K562 (cell line): ENCODE measurements at places on chromosomes 7 and 10.

GRCh38 chr7:155753446-155753965 is 58.8 kb downstream of the SHH start:
- DNase-seq, result no peak

DNA sequence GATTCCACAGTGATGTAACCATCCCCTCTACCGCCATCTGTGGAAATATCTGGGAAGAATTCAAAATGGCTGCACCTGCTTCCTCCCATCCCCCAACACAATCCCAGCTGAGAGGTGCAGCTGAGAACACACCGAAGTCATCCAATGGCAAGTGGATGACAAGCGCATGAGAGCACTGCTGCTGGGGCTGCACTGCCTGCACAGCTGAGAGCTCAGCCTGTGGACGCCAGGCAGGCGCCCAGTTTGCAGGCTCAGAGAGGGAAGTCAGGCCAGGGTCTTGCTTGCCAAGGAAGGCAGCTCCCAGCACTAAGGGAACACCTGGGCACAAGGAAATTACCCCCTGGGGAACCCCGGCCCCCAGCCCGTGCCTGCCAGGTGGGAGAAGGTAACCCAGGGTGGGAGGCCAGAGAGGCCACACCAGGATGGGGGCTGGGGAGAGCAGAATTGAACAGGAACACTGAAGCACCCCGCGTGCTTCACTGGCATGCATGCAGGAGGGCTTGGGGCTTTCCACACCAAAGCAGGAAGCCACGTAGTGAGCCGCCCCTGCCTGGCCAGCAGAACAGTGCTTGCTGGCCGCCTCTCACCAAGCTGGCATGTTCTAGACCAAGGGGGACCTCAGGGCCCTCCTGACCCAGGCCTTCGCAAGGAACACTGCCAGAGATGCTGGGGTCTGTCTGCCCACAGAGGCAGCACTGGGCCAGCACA is 46.2 kb downstream of the FAM53B start:
- DNase-seq, result no peak

GRCh38 chr10:118544401-118544948 is 51.0 kb downstream of the PRLHR start:
- DNase-seq, result no peak

DNA sequence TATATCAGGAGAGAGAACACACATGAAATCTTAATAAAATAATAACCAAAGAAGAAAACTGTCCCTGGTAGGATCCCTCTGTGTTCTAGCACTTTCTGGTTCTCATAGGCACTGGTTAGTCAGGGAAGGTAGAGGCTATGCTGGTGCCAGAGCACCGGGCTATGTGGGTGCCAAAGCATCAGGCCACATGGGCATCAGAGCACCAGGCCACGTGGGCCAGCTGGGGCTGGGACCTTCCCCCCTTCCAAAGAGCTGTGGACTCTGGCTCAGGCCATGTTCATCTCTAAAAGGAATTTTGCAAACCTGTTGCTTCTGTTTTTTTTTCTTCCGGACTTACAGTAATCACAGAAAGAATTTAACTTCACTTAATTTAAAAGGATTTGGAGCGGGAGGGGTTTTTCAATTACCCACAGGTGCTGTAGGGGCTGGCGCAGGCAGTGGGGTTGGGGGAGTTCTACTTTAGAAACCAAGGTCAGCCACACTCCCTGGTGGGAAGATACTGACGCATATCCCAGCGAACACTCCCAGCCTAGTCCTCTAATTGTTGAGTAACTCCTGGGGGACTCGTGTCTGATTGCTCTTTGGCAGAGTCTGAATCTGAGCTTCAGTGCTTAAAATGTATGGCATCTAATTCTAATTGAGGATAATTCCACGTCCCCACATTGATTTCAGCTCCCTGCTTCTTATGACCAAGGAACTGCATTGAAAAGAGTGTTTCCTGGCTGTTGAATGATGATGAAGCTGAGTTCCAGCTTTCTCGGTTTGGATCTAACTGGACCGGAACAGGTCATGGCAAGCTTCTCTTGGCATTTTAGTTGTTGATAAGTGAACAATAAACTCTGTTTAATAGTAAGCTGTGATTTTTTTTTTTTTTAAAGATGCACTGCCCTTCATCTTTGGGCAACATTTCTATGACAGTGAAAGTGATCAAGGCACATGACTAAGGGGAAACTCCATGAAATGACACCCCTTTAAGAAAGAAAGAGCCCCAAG is 110.7 kb upstream of the FZD8 start:
- no peak for DNase-seq

DNA sequence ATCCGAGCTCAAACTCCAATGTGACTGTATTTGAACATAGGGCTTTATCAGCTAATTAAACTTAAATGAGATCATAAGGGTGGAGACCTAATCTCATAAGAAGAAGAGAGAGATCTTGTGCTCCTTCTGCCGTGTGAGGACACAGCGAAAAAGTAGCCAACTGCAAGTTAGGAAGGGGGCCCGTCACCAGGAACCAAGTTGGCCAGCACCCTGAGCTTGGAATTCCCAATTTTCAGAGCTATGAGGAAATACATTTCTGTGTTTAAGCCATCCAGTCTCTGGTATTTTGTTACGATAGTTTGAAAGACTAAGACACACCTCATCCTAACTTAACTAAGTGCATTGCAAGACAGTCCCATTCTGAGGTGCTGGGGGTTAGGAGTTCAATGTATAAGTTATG is 14.1 kb upstream of the WDR86 start:
- no peak for DNase-seq

- no peak for DNase-seq
These were observed 11.6 kb downstream of the PANK1 start for GRCh38 chr10:89633484-89633883.

- DNase-seq, result no peak
These were observed 185.5 kb downstream of the CFTR start for GRCh38 chr7:117665368-117665767.

DNA sequence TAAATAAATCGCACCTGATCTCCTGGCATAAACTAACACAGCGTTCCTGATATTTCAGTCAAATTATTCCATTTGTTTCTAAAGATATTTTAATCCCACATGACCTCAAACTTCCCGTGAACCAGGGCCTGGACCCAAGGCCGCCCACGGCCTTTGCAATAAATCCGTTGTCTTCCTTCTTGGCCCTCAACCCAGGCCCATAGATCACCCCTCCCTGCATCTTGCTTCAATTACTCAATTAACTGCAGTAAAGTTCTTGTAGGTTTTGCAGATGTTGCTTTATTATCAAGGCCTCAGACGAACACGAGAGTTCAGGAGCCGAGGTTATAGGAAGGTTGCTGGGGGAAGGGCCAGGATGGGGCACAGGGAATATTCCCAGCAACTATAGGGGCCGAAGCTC is 249.4 kb downstream of the RAB11FIP2 start:
- no peak for DNase-seq

- DNase-seq, result no peak
These were observed 64.0 kb downstream of the MAD1L1 start for GRCh38 chr7:2168615-2169311.

DNA sequence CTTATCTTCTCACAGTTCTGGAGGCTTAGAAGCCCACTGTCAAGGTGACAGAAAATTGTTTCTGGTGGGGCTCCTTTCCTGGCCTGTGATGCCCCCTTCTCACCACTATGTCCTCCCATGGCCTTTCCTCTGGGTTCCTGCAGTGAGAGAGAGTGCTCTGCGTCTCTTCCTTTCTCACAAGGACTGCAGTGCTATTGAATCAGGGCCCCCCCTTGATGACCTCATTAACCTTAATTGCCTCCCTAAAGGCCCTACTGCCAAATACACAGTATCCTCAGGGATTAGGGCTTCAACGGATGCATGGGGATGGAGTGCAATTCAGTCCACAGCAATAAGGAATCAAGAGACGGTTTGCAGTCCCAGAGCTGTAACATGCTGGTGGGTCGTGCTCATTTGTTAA is 82.0 kb upstream of the GRB10 start:
- no peak for DNase-seq

GRCh38 chr7:71095266-71095860 is 36.6 kb upstream of the GALNT17 start:
- no peak for DNase-seq

DNA sequence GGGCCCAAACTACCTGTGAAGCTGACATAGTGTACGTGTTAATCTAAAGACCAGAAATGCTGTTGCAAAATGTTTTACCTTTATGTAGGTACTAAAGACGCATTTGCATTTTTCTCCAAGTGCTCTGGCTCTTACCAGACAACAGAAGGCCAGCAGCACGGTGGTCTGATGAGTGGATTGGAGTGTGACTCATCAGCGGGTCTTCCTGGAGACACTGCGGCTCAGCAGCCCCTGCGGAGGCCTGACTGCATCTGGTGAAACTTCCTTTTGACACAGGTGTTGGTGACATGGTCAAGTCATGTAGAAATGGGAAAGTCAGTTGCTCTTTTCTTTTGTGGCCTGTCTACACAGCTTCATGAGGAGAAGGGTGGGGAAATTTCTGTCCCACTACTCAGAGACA is 723.6 kb downstream of the INHBA start:
- DNase-seq, result no peak

- no peak for DNase-seq
These were observed 21.3 kb upstream of the TRUB1 start for GRCh38 chr10:114916653-114917052.

DNA sequence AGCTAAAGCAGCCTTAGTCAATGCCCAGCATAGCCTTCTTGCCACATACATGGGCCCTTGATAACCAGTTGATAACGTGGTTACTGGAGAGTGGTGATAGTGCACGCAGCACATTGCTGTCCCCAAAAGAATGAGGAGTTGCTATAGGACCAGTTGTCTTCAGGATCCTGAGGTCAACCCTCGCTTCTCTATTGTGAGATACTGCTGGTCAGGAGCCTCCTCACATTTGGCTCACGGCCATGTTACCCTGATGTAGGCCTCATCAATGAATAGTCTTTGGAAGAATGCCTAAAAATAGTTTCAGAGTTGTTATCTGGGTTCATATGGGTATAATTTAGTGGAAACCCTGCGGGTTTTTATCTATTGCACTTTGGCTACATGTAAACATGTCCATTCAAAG is 230.7 kb downstream of the VTI1A start:
- peak; percentile 30 for DNase-seq

GRCh38 chr10:95814011-95814727 is 58.2 kb downstream of the ENTPD1 start:
- DNase-seq, result no peak

DNA sequence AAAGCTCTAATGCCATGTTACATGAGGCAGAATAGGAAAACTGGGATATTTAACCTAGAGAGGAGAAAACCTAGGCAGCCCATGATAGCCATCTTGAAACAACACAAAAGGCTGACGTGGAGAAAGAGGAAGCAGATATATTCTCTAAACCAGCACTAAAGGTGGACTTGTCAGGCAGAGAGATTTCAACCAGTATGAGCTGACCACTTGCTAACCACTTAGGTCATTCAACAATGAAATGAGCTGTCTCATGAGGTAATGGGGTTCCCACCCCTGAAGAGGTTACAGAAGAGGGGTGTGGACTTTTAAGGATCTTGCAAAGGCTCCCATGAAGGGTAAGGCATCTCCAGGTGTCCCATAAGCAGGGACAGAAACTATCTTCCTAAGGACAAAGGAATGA is 26.8 kb upstream of the EGR2 start:
- no peak for DNase-seq

GRCh38 chr10:123663522-123663921 is 2.6 kb upstream of the GPR26 start:
- no peak for DNase-seq

- DNase-seq, result no peak
These were observed 18.3 kb downstream of the STEAP1B start for GRCh38 chr7:22481726-22482125.

DNA sequence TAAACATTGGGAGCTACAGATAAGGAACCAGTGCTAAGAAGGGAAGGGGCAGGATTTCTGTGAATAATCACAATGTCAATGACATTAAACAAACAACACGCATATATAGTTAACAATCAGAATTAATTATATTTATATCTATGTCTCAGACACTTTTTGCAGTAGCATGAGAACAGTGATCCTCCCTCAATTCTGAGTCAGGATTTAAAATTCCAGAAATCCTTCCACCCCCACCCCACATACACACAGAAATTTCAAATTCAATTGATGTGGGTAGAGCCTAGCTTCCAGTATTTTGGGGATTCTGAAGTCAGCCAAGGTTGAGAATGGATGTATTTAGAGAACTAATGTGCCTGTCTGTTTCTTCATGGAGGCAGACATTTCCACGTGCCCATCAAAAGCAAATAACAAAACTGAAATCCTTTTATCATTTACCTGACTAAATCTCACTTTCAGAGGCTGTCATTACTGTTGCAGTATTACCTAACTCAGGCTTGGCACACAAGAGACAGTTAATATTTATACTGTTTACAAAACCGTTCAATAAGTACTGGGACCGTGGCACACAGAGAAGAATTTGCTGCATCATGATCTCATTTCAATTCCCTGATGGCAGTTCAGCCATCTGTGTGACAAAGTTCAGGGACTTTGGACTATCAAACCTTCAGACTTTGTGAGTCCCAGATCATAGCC is 116.6 kb upstream of the PALS2 start:
- no peak for DNase-seq

DNA sequence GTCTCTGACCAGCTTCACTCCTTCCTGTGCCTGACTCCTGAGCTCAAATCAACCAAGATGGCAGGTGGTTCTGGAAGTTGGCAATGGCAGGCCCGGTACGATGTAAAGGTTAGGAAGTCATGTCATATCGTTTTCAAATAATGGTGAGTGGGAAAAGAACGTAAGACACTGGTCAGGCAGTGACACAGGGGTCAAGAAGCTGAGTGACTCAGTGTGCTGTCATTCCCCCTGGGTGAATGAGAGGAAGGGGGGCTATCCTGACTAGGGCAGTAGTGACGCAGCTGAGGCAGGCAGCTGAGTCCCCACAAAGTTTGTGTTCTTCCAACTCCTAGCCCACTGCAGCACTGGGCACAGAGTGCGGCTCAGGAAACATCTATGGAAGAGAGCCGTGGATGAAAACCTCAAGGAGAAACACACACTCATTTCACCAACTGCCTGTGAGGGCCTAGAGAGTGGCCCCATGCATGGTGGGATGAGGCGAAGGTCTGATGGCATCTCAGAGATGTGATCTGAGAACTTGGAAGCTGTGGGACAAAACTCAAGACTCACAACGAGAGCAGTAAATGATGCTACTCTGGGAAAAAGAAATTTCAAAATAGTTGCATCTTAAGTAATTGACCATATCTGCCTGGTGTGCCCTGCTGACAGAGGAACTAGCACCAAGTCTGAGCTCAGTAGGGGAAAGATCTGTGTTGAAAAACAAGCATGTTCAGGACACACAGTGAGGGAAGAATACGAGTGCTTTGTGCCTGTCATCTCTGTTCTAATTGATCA is 23.2 kb downstream of the CREB3L2 start:
- peak; percentile 69 for DNase-seq
